B cell (primary cell): ENCODE measurements at places on chromosomes 7 and 10.

GRCh38 chr10:97854743-97855142 is 5.1 kb downstream of the GOLGA7B start:
- no peak for DNase-seq

- no peak for DNase-seq
These were observed 31.9 kb downstream of the RSBN1L start for GRCh38 chr7:77727936-77728701.

DNA sequence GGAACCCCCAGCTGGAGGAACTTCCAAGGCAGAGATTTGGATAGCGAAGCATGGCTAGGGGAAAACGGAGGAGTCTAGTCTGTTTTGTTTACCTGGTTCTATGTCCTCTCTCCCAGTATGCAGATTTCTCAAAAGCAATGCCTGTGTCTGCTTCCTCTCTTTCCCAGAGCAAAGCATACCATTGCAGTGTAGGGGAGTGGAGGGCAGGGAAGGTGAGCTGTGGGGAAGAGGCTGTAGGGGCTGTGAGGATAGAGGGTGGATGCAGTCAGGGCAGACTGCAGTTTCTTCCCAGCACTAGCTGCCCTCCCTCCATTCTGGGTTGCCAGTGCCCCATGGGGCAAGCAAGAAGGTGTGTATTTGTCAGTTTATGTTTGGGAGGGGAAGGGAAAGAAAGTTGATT is 16.9 kb upstream of the TSPAN14 start:
- no peak for DNase-seq

- no peak for DNase-seq
These were observed 58.0 kb downstream of the IPMK start for GRCh38 chr10:58209669-58210068.

- no peak for DNase-seq
These were observed 40.7 kb downstream of the KMT2C start for GRCh38 chr7:152395112-152395511.

GRCh38 chr7:54802114-54802513 is 43.1 kb upstream of the SEC61G start:
- DNase-seq: no peak

- DNase-seq: no peak
These were observed 29.6 kb upstream of the FAM20C start for GRCh38 chr7:162632-163297.
